ENCODE measurements at places on chromosomes 6 and 20. TPM values are rescaled to one million over a fixed set of nuclear protein-coding genes. Genes with fewer than 3 reads are reported as not detected.

Gene GABRR2
- not detected for total RNA-seq

Gene ASIP
- not detected for total RNA-seq

Gene PBOV1
- total RNA-seq: not detected

Gene VSX1
- total RNA-seq: not detected

Gene CTAGE9
- total RNA-seq: not detected

Gene HMGN3
- total RNA-seq: 57.3 TPM

Gene TGM3
- 0.10 TPM for total RNA-seq

Gene POLH
- 8.3 TPM for total RNA-seq

Gene VGLL2
- not detected for total RNA-seq

Gene CCN2
- total RNA-seq: 112 TPM

Gene PDYN
- not detected for total RNA-seq

Gene MLIP
- not detected for total RNA-seq

Gene MRPS10
- 84.4 TPM for total RNA-seq

Gene CALHM6
- 0.45 TPM for total RNA-seq

Gene SNAP91
- 0.67 TPM for total RNA-seq

Gene TUBB2B
- 16.2 TPM for total RNA-seq

Gene USP49
- 3.1 TPM for total RNA-seq

Gene TFAP2C
- 11.3 TPM for total RNA-seq

Gene LTA
- total RNA-seq: not detected

Gene GTPBP2
- 144 TPM for total RNA-seq

Gene REV3L
- total RNA-seq: 10.1 TPM

Gene UBE2C
- total RNA-seq: 179 TPM

Gene WFDC2
- total RNA-seq: not detected

Gene OPN5
- not detected for total RNA-seq

Gene TP53TG5
- not detected for total RNA-seq

Gene SLC22A1
- total RNA-seq: not detected

Gene ENPP4
- 7.3 TPM for total RNA-seq

Gene ZNF831
- 0.40 TPM for total RNA-seq

Gene TLDC2
- not detected for total RNA-seq

Gene HLA-G
- total RNA-seq: not detected

Gene SASH1
- 11.7 TPM for total RNA-seq

Gene OLIG3
- 0.12 TPM for total RNA-seq

Gene SOBP
- 0.59 TPM for total RNA-seq

Gene LY6G5C
- 1.3 TPM for total RNA-seq

Gene LRRC73
- total RNA-seq: 0.26 TPM

Gene FAM83C
- not detected for total RNA-seq

Gene TNFRSF21
- total RNA-seq: 4.0 TPM

Gene CCR6
- not detected for total RNA-seq

Gene PLA2G7
- 10.6 TPM for total RNA-seq

Gene PPIL1
- 44.7 TPM for total RNA-seq

Gene CYB5R4
- 23.9 TPM for total RNA-seq

Gene DCBLD1
- total RNA-seq: 5.6 TPM

Gene ACTL10
- not detected for total RNA-seq

Gene JAG1
- total RNA-seq: 8.2 TPM

Gene C20orf202
- 0.05 TPM for total RNA-seq

Gene MRPS18A
- 54.1 TPM for total RNA-seq

Gene LTV1
- 29.8 TPM for total RNA-seq

Gene ANKRD6
- 1.5 TPM for total RNA-seq

Gene EPPIN
- total RNA-seq: not detected

Gene TMEM181
- 24.3 TPM for total RNA-seq

Gene SYCP2
- 1.3 TPM for total RNA-seq

Gene BPIFB2
- not detected for total RNA-seq

Gene NINL
- total RNA-seq: 2.8 TPM

Gene TFAP2A
- 14.2 TPM for total RNA-seq

Gene PPP1R14C
- total RNA-seq: not detected

Gene SCRT2
- not detected for total RNA-seq
